Activated naive CD4-positive, alpha-beta T cell (primary cell): ENCODE measurements at places on chromosomes 11 and 22.

- no peak for DNase-seq
Observed at GRCh38 chr11:43937434-43938411, 4.7 kb upstream of the C11orf96 start.

DNA sequence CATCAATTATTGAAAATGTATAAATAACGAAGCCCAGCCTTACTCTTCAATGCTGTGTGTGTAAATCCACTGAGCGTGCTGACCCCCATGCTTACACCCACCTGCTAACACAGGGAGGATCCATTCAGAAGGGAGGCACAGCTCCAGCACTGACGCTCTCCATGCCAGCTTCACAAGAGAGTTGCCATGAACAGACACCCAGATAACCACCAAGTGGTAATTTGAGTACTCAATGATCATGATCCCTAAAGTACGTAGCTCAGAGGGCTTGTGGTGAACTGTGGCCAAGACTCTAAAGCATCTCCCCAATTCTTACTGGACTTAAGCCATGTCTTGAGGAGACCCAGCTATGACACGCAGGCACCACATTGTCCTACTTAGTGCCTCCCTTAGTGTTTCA, 98.7 kb downstream of the IGLL1 start:
- no peak for DNase-seq

GRCh38 chr11:134749040-134749839, 337.2 kb upstream of the B3GAT1 start:
- DNase-seq = no peak

DNA sequence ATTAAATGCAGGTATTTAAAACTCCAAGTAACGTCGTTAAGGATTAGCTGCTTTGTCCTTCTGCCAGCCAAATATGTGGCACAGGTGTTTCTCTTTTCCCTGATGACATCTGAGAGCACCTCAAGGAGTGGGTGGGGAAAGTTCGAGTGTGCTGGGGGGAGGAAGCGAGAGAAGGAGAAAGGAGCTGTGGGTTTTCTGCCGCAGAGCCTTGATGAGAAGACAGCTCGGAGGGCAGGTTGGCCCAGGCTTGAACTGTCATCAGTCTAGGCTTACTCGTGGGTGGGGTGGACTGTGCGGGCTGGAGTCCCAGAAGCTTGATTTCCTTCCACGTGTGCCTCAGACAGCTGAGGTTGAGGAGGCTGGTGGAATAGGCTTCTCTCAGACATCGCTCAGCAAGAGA, 15.2 kb upstream of the SORL1-AS1 start:
- peak; percentile 38 for DNase-seq

DNA sequence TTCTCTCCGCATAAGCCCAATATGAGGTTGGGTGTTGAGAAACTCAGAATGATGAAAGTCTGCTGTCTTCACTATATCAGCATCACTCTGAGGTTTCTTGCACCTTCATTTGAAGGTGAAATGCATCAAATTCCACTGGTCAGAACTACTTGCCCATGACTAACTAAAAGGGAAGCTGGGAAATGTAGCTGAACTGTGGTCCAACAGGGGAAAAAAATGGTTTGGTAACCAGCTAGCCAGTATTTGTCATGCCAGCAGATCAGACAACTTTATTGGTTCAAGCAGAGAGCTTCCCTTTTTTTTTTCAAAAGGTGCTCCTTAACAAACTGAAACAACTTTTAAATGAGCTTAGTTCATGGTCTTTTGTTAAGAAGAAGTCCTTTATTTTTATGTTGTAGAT, 14.2 kb upstream of the PIK3C2A start:
- DNase-seq = no peak
